ENCODE measurements at places on chromosomes 4 and X. TPM values are rescaled to one million over a fixed set of nuclear protein-coding genes. Genes with fewer than 3 reads are reported as not detected.

GRCh38 chr4:187294861-187295260 is 571.2 kb upstream of the FAT1 start:
- DNase-seq: no peak

DNA sequence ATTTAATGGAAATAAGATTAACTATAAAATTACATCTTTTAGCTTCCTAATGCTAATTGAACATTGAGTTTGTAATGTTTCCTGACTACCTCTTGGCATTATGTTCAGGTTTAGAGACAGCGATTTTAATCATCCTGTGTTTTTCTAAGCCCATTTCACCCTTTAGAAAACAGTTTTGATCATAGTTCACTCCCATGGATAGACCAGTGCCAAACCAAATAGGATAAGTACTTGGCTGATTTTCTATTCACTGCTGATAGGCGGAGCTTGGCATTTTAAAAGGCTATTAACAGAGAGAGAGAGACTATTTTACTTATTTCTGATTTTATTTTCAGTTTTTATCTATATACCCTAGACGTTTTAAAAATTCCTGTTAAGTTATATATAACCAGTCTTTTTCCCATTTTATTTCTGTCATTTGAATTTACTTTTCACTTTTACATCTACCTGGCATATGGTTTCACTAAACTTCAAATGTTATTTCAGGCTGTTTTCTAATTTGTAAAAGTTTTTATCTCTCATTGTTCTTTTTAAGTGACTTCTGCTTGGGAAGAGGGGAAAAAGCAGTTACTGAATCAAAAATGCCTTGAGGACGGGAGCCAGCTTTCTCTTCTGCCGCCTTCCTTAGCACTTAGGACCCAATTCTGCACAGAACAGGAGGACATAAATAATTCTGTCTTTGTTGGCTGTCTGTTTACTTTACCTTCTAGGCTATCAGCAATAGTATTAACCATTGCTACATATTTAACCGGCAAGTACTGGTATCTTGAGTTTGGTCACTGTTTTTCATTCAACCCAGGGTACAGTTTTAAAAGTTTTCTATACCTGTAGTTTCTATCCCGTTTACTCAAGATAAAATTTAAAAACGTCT is 46.4 kb downstream of the SGMS2 start:
- no peak for DNase-seq

The NWD2 gene
- not detected for polyA plus RNA-seq

GRCh38 chr4:92235731-92236130 is 68.0 kb upstream of the GRID2 start:
- no peak for DNase-seq

The NHSL2 gene
- polyA plus RNA-seq: 6.7 TPM

DNA sequence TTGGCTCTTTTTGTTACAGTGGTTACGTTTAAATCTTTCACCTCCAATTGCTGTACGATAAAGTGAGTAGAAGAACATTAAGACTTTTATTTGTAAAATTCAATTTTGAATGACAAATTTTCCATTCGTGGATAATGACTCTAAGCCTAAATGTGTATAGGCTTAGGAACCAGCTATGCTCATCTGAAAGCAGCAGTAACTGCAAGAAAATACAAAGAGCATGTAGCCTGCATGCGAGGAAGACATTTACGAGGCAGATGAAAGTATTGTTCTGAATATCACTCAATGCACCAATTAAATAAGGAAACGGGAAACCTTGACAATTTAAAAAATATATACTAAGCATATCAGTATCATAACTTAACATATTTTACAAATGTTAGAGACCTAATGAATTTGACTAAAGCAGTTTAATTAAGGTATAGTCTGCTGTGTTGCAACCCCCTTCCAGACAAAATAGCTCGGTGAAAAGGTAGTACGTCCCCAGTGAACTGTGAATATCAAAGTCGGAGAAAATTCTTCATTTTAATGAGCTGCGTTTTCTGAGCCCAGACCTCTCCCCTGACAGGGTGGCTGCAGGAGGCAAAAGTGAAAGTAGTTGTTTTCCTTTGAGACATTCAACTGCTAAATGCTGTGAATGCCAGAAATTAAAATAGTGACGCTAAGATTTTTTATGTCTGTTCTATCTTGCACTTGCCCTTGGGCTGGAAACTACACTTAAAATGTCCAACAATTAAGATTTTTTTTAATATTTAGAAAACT is 1236.5 kb upstream of the TENM3 start:
- DNase-seq: no peak

GRCh38 chr4:184400375-184400870 is 73.9 kb downstream of the IRF2 start:
- DNase-seq: no peak

- no peak for DNase-seq
These were observed 53.7 kb downstream of the DCTD start for GRCh38 chr4:182863501-182863900.

DNA sequence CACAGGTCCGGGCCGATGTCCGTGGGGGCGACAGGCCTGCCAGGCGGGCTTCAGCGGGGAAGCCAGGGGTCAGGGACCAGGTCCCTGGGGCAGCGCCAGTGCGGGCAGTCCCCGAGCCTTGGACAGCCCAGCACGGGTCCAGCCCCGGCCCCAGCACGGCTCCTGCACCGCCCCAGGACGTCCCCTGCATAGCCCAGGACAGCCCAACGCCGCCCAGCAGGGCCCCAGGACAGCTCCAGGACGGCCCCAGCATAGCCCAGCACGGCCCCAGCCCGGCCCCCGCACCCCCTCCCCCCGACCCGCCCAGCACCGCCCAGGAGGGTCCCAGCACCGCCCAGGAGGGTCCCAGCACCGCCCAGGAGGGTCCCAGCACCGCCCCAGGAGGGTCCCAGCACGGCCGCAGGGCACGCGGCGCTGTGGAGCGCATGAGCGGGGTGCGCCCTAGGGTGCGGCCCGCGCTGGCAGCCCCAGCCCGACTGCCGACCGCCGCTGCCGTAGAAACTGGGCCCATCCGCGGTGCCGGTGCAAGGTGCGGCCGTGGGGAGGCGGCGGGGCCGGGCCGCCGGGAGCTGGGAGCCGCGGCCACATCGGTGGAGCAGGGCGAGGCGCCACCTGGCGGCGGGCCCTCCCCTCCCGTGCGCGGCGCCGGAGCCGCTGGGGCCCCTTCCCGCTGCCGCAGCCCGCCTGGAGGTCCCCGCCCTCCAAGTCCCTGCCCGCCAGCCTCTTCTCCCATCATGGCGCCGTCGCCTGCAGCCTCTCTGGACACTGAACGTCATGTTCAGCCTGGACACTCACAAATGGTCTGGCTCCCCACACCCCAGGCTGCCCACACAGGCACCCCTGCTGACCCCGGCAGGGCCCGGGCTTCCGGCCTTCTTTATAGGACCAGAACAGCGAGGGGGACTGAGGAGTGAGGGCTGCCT is 106.8 kb upstream of the NKX1-1 start:
- DNase-seq: no peak

- DNase-seq: no peak
These were observed 179.5 kb downstream of the MSN start for GRCh38 chrX:65846974-65847373.

DNA sequence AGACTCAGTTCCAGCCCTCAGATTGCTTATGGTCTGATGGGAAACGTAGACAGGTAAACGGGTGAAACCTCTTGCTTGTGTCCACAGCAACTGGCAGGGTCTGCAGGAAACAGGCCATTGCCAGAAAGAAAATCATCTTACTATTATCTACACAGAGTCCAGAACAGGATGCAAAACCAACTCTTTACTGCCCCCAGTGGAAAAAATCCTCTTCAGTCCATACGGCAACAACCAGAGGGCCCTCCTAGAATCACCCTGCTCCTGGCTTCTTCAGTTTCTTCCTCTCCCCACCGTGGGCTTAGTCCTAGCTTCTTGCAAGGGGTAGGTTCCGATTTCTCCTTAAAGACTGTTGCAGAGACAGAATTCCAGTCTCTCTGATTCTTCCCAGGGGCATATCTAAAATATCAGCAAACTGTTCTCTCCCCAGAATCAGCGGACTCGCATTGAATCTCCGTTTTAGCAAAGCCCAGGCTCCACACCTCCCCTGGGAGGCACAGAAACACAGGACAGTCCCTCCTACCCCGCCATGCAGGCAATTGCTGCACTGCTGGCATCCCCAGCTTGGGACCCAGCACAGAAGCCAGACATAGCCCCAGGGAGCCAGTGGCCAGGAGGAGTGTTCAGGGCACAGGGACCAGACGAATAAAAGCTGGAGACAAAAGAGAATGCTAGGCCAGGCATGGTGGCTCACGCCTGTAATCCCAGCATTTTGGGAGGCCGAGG is 41.0 kb upstream of the SH3RF1 start:
- DNase-seq: peak; percentile 45

- DNase-seq: no peak
These were observed 21.9 kb downstream of the FHIP1A start for GRCh38 chr4:151430740-151431457.

DNA sequence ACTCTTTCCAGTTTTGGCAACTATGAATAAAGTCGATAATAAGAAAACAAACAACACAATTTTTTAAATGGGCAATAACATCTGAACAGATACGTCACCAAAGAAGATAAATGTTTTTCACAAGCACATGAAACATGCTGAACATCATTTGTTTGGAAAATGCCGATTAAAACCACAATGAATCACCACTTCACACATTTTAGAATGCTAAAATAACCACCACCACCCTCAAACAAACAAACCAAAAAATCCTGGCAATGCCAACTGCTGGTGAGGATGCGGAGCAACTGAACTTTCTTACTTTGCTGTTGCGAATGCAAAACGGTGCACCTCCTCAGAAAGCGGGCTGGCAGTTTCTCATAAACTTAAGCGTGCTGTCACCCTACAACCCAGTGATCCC is 115.9 kb downstream of the NSUN7 start:
- no peak for DNase-seq

DNA sequence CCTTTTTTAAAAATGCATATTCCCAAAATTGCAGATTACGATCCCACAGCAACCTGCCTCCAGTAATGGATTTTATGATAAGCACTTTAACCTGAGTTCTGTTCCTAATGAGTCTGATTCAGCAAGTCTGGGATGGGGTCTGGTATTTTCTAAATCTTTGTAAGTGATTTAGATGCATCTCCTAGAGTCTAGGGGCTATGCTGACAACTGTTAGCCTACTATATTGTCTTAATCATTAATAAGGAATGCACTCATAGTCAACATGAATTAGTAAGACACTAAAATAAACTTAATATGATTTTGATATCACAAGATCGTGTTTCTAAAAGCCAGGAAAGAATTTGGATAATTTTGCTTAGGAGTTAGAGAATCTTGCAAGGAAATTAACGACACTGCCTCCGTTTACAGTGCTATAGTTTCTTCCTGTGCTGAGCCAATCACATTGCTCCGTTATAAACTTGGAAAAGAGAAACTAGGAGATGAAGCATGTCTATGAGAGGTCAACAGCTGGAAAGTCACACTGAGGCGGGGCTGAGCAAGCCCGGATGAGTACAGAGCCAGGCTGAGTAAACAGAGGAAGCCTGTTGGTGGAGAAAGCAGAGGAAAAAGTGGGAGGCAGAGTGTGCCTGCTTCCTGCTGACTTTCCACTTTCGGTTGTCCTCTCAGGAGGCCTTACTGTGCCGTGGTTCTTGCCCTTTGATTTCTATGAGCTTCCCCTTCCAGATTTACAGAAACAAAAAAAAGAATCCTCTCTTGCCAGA is 5.4 kb downstream of the SCARB2 start:
- DNase-seq: no peak
